ENCODE measurements at places on chromosomes 3 and 15.

DNA sequence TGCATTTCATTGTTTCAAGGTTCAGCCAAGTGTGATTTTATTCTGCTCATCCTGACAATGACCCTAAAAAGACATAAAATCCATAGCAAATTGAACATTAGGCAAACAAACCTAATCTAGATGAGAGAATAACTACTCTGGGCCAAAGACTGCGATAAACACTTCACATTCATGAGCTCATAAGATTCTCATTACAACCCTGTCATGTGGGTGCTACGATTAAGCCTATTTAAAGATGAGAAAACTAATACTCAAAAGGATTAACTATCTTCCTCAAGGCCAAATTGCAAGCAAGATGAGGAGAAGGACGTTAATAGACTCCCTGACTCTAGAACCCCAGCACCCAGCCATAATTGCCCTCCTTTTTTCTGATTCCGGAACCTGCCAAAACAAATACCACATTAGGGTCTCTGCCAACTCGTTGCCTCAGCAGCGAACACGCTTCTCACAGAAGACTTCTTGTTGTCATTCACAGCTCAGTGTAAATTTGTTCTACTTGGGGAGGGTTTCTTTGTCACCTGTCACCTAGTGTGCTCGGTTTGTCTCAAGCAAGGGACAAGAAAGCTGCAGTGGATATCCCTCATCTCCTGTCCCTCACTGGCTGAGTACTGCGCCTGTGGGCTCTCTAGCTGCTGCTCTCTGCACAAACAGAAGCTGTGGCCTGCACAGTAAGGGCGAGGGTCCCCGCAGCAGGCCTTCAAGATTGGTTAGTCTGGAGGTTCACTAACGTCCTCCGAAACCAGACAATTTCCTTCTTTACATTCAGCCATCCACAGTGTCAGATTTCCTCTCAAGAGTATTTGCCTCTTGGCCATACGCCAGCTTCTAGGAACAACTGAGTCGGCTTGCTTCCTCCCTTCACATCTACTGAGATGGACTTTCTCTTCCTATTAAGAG is 200.0 kb upstream of the UBE2E2 start:
- no peak for DNase-seq

- DNase-seq: peak; percentile 51
Measured at GRCh38 chr3:184727357-184728009, 15.6 kb upstream of the MAGEF1 start.

DNA sequence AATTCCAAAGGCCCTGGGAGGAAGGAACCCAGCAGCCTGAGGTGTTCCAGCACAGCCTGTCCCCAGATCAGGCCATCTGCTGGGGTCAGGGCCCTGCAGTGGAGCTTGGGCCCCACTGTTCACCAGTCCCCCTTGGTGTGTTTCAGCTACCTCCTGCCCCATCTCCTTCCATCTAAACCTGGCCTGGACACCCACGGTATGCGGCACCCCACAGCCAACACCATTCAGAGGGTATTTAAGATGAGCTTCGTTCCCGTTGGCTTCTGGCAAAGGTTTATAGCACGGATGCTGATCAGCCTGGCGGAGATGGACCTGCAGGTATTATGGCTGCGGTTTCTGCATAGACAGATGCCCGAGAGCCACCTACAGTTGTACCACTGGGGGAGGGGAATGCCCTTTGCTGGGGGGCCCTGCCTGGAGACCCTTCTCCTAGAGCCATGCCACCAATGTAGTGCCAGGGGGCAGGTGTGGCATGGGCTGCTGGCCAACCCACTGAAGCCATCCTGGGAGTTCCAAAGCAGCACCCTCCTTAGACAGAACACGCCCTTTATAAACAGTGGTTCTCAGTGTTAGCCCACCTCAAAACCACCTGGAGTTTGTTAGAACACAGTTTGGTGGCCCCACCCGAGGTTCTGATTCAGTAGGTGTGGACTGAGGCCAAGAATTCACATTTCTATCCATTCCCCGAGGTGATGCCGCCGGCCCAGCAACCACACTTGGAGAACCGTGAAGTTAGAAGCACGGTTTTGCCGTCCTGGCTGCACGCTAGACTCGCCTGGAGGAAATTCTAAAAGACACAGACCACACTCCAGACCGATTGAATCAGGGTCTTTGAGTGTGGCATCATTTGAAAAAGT is 126.9 kb downstream of the LRRK1 start:
- DNase-seq: no peak

DNA sequence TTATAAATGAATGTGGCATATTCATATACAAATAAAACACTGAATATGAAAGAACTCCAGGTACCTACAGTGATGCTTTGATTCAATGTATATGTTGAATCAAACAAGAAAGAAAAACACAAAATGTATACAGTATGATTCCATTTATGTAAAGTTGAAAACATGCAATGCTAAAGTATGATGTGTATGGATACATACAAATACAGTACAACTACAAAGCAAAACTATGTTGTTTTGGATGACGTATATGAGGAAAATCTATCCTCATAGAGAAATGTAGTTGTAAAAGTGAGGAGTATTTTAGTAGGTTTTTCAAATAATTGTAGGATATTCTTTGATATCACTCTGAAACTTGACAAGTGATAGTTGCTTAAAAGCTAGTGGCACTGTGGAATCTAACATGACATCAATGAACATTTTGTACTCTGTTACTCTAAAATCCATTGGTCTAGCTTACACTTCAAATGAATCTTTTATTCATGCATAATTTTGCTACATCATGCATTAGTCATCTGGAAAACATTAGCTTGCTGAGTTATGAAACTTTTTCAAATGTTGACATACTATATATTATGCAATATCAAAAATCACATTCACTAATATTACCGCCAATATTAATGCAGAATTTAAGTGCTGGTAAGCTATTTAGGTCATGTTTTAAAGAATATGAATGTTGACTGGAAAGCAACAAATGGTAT is 278.1 kb upstream of the CHRNA7 start:
- no peak for DNase-seq

DNA sequence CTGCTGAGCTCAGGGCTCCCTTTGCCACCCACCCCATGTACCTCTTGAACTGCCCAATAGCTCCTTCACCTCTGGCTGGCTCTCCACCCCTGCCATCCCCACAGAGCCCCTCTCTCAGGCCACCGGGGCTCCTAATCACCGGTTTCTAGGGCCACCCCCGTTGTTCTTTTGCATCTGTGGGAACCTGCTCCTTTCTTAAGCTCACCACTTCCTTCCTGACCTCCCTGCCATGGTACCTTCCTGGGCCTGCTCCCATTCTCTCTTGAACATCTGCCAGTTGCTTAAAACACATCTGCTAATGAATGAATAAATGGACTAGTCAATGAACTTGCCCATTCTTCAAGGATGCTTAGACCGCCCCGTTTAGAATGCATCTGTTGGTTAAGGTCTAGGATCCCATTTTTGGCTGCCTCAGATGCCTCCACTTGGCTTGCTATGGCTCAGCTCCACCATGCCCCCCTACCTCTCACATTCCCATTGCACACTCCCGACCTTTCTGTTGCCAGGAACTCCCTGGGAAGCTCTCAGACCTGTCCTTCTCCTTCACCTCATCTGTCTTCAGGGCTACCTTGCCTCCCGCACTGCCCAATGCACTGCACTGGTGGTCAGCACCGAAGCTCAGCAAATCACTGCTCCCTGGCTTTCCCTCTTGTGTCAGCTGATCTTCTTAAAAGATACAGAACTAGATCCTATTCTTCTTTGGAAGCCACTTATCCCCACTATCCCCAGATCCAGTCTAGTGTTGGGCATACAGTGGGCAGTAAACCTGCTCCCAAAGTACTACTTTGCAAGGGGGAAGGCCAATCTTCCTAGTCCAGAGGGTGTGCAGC is 9.1 kb downstream of the AMOTL2 start:
- peak; percentile 64 for DNase-seq

DNA sequence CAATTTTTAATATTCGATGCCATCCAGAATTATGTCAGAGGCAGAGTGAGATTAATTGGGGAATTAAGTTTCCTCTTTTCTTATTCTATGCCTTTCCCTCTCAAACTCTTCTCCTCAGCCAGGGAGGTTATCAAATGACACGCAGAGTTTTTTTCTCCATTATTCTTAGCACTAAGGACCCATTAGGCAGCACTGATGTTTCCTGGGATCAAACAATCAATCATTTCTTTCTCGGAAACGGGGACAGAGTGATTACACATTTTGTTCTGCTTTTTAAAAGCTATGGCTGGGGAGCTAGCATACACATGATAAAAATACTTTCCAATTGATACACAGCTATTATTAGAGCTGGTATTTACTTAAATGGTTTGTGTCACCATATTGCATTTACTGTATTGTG is 35.3 kb upstream of the PSMD6 start:
- DNase-seq: no peak

DNA sequence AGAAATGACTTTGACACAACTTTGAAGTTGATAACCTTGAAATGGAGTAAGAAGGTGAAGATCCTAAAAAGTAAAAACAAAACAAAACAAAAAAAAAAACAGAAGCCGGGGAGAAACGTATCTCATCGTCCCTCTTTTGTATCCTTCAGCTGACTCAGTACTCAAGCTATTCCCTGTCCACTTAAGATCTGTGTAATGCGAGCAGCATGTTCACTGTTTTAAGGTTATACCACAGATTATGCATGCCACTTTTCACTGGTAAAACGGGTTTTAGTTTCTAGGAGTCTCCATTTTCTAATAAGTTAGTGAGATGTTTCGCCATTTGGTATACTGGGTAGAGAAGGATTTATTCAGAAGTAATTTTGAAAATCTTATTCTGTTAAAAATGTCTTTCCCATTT is 324.3 kb downstream of the FEZF2 start:
- no peak for DNase-seq

- DNase-seq: no peak
Measured at GRCh38 chr3:98529856-98530459, 1.8 kb upstream of the GPR15 start.

- no peak for DNase-seq
Measured at GRCh38 chr3:59432665-59433064, 382.8 kb upstream of the CFAP20DC start.

DNA sequence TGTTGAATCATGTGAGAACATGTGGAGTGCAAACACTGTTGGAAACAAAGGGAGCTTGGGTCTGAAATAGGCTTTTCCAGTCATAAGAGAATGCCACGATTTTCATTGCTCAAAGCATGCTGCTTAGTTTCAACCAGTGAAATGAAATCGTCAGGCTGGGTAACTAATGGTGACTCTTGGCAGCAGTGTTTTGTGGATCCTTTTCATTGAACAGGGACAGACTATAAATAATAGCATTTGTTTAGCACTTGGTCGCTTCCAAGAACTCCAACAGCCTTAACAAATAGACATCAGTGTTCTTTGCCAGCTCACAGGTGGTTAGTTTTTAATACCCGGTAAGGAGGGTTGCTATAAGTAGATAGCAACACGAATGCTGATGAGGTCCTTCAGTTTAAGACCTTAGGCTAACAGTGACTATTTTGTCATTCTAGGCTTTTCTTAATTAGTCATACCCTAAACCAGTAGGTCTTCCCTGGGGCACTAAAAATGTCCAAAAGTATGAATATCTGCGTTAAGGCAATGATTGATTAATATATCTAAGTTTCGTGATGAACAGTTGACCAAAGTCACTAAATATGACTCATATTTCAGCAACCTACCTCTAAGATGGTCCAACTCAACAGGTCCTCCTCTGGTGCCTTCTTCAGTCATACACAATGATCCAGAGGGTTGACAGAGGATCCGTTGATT is 15.8 kb downstream of the TP63 start:
- DNase-seq: no peak

GRCh38 chr3:17077606-17078005 is 192.9 kb downstream of the PLCL2 start:
- DNase-seq: no peak

DNA sequence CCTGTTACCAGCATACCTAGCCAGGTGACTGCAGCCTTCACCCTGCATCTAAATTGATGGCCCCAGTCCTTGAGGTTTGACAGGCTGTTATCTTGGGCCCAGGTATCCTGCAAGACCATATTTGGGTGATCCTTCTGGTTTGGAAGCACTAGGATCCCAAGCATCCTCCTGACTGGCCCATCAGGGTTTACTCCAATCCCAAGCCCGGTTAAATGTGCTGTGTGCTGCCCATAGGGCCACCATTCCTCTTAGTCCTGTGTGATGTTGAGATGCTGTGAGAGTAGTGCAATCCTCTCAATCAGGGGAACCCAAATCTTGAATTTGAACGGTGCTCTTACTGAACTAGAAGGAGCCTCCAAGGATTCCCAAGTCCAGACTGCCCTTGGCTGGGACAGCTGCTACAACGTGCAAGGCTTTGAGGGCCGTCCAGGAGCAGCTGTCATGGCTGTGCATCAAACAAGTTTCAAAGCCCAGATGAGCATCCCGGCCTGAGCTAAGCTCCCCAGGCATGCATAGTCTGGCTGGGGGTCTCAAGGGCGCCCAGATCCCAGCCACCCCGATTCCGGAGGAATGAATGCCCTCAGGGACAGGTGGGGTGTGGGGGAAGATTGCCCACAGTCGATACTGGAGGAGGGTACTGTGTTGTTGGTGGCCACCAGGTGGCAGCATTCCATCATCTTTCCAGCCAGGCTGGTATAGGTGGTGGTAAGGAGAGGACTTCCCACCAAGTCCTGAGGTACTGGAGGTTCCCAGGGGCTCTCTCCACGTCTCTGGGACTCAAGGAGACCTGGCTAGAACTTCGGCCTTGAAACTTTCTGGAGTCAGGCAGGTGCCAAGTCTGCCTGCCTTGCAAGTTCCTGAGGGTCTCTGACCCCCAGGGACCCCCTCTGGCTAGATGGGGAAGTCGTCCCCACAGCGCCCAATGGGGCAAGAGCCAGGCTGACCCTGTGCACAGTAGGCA is 32.6 kb downstream of the RBM5 start:
- peak; percentile 49 for DNase-seq

DNA sequence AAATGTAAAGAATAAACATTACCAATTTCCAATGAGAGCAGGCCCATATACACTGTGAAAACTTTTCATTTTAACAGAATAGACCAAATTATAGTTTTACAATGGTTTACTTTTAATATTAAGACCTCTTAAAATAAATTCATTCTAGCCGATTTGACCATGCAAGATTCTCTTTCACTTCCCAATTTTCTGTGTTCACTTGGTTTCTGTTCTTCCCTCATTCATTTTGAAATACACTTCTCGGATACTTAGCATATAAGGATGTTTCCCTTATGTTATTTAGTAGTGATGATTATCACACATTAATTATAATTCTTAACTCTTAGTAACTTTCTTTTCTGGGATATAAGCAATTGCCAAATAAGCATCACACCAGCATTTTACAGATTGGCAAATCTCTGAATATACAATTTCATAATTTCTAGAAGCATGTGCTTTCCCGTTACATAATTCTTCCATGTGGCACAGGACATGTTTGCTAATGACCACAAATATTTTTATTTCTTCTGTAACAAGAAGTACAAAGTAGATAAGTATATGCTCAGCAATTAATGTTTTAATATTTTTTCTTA is 13.9 kb downstream of the OR5H15 start:
- DNase-seq: no peak

DNA sequence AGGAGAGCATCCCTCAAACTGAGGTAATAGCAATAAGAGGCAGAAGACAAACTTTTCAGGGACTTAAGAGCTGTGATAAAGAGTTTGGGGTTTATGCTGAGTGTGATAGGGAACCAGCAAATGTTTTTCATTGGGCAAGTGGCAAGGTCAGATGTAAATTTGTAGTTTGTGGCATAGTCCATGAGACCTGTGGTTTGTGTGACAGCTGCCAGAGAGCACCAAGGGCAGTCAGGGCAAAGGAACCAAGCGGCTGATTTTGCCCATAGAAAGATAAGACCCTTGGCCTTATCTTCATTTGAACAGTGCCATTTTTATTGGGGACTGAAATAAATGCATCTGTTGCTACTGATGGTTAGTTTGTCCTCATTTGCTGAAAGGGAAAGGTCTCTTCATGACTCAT is 220.3 kb downstream of the LRRN1 start:
- no peak for DNase-seq
